ENCODE measurements at places on chromosomes 12 and 14.

GRCh38 chr14:90562652-90563051 is 165.8 kb downstream of the CALM1 start:
- no peak for DNase-seq

DNA sequence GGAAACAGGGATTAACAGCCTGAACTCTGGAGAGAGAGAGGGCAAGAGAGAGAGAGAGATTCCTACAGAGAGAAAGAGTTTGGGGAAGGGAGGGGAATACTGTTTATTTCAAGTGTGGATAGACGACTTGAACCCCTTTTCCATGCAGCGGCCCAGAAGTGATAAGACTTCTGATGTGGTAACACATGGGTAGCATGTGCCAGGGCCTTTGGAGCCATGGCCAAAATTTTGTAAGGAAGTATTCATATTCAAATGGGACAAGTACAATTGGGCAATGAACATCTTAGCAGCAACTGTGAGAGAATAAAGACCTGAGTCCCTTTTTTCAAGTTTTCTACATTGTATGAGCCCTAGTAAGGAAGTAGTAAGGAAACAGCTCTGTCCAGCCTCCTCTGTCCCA is 42.4 kb upstream of the CCDC196 start:
- no peak for DNase-seq

- no peak for DNase-seq
Measured at GRCh38 chr14:87508333-87508732, 484.6 kb downstream of the GALC start.

- no peak for DNase-seq
Measured at GRCh38 chr12:109818253-109818652, 14.9 kb downstream of the TRPV4 start.

GRCh38 chr14:28773861-28774691 is 7.5 kb downstream of the FOXG1 start:
- no peak for DNase-seq

DNA sequence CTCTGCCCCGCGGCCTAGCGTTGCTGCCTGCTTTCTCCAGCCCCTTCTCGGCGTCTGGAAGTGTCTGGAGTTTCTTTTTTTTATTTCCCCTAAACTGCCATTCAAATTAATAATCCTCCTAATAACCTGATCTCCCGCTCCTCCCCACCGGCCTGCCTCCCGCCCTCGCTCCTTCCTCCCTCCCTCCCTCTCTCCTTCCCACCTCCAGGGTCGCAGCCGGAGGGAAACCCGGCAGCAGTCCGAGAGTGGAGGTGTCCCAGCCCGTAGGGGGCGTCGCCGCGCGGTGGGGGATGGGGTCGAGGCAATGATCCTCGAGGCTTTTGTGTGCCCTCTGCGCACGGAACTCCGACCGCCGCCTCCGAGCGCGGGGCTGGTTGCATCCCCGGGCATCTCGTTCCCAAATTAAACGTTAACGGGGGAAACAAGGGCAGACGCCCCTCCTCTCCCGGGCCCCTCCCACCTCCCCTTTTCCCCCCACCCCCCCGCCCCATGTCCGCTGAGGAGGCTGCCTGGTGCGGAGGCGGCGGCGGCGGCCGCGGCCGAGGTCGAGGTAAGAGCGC is 1.0 kb upstream of the SOCS2 start:
- DNase-seq = peak; percentile 48

- DNase-seq = no peak
Measured at GRCh38 chr14:39664646-39665045, 232.4 kb upstream of the FBXO33 start.

GRCh38 chr14:77265561-77266335 is 5.3 kb downstream of the NGB start:
- no peak for DNase-seq

DNA sequence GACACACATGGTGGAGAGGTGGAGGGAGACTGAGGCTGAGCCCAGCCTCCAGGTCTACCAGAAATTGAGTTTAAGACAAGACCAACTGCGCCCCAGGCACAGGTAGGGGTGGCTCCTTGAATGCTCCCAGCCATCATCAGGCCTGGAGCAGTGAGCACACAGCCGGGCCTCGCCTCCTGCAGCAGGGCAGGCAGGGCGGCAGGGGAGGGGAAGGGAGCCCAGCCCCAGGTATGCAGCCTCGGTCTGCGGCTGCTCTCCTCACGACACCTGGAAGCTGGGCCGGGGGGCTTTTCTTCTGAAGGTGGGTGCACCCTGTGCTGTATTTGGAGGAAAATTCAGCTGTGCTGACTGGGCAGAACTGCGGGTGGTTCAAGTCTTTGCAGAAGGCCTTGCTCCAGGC is 29.5 kb upstream of the TDRD9 start:
- DNase-seq = no peak

DNA sequence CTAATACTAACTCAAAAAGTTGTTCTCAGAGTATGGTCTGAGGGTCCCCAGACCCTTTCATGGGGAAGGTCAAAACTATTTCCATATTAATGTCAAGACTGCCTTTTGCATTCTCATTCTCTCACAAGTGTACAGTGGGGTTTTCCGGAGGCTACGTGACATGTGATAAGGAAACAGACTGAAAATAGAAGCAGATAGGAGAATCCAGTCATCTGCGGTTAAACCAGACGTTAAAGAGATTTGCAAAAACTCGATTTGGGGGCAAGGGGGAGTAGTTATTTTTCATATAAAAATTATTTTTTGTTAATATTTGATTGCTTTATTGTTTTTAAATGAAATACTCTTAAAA is 1.0 kb upstream of the NAP1L1 start:
- peak; percentile 7 for DNase-seq

DNA sequence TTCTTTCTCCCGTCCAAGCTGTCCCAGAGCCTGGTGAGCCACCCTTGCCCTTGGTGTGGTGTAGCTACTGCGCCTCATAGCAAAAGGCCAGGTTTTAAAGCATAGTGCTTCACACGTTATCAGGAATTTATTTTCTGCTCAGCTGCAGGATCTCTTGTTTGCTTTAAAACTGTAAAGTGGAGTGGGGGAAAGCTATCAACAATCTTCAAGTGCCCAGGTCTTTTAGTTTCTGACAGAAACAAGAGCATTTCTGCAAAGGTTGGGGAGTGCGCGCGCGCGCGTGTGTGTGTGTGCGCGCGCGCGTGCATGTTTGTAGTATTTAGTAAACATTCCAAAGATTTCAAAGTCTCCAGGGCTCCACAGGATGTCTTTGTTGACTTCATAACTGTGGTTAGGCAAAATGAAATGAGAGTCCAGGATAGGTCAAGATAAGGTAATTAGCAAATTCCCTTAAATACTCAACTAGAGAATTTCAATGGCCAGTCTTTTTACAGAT is 45.5 kb downstream of the EML1 start:
- no peak for DNase-seq

GRCh38 chr12:3170423-3171194 is 93.4 kb downstream of the TSPAN9 start:
- DNase-seq = no peak

DNA sequence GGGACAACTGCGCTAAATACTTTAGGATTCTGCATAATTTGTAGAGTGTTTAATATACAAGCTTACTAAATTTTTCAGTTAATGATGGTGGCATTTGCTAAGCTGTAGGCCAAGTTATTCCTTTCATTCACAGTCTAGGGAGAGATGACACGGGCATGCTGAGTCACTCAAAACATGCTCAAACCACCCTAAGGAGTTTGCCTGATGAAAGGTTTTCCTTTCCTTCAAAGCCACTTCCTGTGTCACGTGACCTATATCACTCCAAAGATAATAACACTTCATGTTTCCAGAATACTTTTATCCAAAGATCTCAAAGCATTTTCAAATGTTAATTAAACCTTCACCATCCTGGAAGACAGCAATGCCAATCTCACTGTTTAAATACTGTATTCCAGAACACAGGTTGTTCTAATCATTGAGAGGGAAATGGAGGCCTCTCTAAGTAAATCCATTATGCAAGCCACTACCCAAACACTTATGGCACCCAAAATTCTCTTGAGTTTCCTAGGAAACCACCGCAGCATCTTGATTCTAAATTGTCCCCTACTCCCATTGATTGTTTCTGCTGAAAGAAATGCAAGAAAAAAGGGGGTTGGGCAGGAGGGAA is 207.0 kb upstream of the CDKN3 start:
- no peak for DNase-seq

DNA sequence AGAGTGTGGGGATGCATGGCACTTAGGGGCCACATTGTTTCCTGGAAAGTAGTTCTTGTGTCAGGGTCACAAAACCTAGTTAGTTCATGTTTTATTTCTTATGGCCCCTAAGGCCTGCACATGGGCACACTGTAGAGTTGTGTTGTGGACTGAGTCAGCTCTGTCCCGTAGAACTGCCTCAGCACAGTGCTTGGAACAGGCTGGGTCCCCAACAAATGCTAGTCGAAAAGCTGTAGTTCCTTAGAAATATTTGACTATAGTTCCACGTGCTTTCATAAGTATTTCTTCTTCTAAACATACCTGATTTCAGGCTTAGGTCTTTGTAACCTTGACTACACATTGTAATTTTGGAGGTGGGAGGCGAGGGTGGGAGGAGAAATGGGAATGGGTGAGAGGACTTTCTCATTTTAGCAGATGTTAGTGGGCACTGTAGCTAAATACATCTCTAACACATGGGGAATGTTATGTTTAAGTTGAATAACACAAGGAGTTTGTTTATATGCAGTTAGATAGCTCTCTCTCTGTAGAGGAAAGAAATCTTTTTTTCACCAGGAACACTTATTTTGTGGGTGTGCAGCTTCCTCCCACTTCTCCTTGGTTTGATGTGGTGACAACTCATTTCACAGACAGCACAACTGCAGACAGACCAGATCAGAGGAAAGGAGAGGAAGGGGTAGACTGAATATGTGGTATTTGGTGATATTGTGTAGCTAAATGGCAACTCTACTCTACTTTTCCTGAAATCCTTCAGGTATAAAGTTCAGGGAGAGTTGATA is 39.5 kb upstream of the DACT1 start:
- DNase-seq = no peak

DNA sequence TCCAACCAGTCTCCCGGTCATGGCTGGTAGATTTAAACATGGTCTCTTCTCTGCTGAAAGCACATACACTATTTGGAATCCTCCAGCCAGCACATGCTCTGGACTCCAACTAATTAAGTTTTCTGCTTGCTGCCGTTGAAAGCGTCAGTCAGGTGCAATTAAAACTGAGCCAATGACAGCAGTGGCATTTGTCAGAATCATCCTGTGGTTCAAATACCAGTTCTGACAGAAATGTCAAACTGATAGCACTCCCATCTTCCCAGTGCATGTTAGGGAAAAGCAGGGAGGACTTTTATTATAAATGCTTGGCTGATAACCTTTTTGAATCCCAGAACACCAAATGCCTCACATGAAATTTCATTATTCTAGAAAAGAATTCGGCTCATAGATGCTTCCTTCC is 401.8 kb downstream of the PDZRN4 start:
- DNase-seq = no peak

DNA sequence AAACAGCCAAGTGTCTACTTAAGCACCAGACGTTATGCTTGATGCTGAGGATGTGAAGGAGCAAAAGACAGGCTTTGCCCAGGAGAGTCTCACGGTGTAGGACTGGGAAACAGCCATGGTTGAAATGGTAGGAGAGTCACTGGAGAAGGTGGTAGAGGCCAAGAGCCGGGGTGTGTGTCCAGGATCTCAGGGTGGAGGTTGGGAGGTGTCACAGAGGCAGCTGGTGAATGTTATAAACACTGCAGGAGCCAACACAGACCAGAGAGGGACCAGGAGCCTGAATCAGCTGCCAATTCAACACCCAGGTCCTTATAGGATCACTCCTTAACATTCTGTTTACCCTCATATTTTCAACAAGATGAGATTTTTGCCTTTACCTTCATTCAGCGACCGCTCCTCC is 7.5 kb downstream of the NID2 start:
- no peak for DNase-seq

Measured in stimulated activated CD4-positive, alpha-beta T cell treated with anti-CD3 and anti-CD28 coated beads, Interleukin-1b, Interleukin-23, amount 100 ng/mL, for 4 hours (primary cell).